ENCODE measurements at places on chromosomes 11 and 22.
A peak's percentile ranks its signal among the peaks of the same experiment; 100 is the strongest.

- no peak for DNase-seq
Observed at GRCh38 chr11:69048031-69048693, 570 bp upstream of the TPCN2 start.

GRCh38 chr11:4370166-4370565 lies 2.0 kb upstream of the OR52B4 start:
- DNase-seq, result no peak

- DNase-seq, result no peak
Observed at GRCh38 chr11:110757962-110758755, 45.9 kb upstream of the ARHGAP20 start.

DNA sequence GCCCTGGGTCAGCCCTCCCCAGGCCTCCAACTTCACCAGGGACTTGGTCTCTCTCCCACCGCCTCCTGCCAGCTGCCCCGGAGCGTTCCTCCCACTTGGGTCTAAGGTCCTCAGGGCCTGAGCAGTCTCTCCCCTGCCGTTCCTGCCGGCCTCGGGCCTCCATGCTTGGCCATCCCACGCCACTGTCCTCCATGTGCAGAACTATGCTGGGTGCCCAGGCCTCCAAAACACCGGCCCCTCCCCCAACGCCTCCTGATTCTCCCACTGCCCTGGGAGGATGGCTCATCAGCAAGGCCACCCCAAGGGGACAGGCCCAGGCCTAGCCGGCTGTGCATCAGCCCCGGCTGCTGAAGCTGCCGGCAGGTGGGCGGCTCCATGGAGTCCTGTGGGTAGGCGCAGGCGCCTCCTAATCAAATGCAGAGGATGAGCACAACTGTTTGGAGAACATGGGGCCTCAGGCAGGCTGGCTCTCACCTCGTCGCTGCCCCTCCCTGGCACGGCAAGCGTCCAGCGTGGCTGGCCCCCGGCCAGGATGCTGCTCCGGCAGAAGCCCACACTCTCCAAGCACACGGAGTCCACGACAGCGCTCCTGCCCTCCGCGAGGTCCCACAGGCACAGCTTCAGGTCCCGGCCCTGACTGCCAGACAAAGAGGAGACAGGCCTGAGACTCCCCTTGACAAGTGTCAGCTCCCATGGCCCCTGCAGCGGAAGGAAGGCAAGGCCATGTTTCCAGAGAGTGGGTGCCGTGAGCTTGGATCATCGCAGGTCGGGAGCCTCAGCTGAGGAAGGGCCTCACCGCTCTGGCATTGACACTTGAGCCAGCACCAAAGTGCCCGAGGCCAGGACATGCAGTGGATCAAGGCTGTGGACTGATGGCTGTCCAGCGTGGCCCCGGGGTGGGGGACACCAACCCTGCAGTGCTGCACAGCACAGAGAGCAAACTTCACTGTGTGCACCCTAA lies 42.6 kb downstream of the GNB1L start:
- no peak for DNase-seq

DNA sequence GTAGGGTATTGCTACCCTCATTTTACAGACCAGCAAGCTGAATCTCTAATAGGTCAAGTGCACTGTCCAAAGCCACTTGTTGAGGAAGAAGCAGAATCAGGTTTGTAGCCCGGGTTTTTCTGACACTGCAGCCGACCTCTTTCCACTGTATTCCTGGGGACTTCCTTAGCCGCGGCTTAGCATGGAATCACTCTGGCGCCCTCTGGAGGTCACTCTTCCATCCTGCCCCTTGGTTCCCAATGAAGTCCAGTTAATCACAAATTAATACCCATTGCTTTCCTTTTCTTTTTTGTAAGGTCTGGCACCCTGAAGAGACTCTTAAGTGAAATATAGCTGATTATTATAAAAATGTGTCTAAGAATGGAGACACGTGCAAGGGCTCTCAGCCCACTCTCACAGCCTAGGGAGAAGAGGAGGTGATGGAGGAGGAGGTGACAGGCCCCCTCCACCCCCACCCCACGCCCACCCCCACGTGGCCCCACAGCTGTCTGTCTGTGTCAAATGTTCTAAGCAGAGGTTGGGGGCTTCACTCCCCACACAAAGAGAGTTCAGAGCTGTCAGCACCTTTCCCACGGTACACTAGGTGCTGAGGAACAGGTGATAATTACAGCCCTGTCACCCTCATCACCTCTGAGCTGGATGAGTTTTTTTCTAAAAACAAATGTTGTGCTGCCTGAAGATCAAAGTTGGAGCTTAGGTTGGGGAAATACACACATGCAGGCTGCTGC lies 57.7 kb upstream of the DRD2 start:
- peak; percentile 34 for DNase-seq

DNA sequence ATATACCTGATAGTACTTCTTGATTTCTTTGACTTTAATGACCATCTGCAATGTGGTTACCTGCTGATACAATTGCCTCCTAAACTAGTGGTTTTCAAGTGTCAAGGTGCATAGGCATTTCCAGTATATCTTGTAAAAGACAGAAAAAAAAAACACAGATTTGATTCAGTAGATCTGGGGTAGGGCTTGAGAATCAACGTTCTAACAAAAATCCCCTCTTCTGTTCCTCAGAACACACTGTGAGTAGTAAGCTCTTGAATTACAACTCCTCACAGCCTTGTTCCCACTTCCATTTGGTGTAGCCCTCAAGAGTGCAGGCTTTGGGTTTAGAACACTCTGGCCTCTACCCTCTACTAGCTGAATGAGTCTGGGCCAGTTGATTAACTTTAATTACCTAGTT lies 78.0 kb upstream of the CTSC start:
- no peak for DNase-seq
